B cell (primary cell): ENCODE measurements at places on chromosomes 4 and X.

DNA sequence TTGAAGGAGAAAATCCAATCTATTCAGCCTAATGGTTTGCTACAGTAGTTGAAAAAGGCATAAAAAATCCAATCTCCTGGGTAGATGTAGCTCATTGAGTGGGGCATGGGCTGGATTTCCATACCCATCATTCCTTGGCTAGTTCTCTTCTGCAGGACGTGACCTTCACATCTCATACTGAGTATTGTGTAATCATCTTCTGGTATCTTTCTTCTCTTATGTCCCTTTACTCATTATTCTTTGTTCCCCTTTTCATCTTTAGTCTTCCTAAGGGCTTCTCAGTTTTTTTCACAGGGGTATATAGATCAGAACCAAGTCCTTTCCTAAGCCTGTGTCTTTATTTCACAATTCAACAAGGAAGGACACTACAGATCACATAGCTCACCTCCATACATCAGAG is 727.6 kb upstream of the MAGEB2 start:
- no peak for DNase-seq
- H3K27me3 ChIP-seq, result no peaks in the 10 kb centered on the region
- no peak overlapping the region for H3K27ac ChIP-seq
- H3K4me1 ChIP-seq, result no peaks in the 10 kb centered on the region

DNA sequence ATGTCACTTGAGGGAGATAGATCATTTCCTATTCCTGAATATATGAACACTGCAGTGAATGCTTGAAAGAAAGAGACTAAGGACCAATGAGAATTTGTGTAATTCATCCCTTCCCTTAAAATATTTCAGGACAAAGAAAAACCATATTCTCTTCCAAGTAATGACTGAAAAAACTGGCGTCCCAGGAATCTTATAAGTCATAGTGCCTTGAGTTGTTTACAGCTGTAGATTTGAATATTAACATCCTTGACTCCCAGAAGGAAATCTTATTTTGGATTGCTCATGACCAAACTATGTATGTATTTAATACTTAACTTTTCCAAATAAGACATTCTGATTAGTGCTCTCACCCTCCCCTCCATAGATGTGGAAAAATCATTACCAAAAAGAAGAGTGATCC is 55.5 kb downstream of the CLDN22 start:
- H3K4me1 ChIP-seq, result no peaks in the 10 kb centered on the region
- no peaks in the 10 kb centered on the region for H3K27me3 ChIP-seq
- H3K27ac ChIP-seq, result no peak overlapping the region

DNA sequence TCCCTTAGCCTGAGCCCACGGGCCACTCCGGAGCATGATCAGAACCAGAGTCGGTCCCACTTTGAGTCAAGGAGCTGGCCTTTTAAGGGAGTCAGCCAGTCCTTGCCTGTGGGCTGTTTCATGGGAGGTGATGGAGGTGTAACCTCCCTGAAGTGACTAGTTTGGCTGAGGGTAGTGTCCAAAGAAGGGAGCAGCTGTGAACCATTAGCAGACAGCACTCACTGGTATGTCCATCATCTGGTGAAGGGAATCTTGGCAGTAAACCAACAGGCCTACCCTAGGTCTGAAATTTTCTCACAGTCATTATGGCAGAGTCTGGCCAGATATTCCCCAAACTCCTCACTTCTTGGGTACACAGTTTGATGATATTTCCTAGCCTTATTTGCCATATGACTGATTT is 12.3 kb upstream of the REPS2 start:
- no peaks in the 10 kb centered on the region for H3K4me1 ChIP-seq
- no peak overlapping the region for H3K27ac ChIP-seq
- H3K36me3 ChIP-seq, result no peaks in the 10 kb centered on the region
- no peak overlapping the region for H3K4me3 ChIP-seq
- no peak for DNase-seq

GRCh38 chr4:177640864-177641263 is 198.6 kb upstream of the AGA start:
- H3K27me3 ChIP-seq, result no peaks in the 10 kb centered on the region
- no peaks in the 10 kb centered on the region for H3K4me1 ChIP-seq
- no peak overlapping the region for H3K4me3 ChIP-seq
- no peak overlapping the region for H3K27ac ChIP-seq

- H3K36me3 ChIP-seq, result no peaks in the 10 kb centered on the region
- peaks cover 3% of the 10 kb centered on the region for H3K4me1 ChIP-seq
- peak; percentile 76 for DNase-seq
- no peaks in the 10 kb centered on the region for H3K27me3 ChIP-seq
- H3K27ac ChIP-seq, result no peak overlapping the region
- no peak overlapping the region for H3K4me3 ChIP-seq
Measured at GRCh38 chr4:140861359-140862176, 105.4 kb upstream of the TBC1D9 start.

DNA sequence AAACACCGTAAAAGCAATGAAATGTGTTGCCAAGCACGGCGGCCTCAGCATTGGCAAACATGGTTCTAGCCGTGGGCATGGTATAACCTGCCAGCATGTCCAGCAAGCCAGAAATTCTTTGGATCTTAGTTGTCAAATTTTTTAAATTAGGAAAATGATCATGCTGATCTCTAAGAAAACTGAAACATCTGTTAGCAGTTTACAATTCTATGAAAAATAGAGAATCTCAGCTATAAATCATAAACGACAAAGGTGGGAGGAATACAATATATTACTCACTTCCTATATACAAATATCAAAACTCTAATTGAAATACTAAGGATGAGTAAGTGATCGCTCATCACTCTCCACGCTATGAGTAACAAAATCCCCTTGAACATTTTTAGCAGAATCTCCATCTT is 130.3 kb downstream of the ADGRA3 start:
- no peaks in the 10 kb centered on the region for H3K27me3 ChIP-seq
- H3K27ac ChIP-seq, result no peak overlapping the region
- DNase-seq, result no peak
- H3K36me3 ChIP-seq, result no peaks in the 10 kb centered on the region
- H3K4me1 ChIP-seq, result no peaks in the 10 kb centered on the region

- peaks cover 28% of the 10 kb centered on the region for H3K4me1 ChIP-seq
- no peaks in the 10 kb centered on the region for H3K27me3 ChIP-seq
- peak overlapping the region; percentile 50 for H3K27ac ChIP-seq
- peak; percentile 33 for DNase-seq
Measured at GRCh38 chrX:100687128-100687527, 43.1 kb downstream of the SRPX2 start.

DNA sequence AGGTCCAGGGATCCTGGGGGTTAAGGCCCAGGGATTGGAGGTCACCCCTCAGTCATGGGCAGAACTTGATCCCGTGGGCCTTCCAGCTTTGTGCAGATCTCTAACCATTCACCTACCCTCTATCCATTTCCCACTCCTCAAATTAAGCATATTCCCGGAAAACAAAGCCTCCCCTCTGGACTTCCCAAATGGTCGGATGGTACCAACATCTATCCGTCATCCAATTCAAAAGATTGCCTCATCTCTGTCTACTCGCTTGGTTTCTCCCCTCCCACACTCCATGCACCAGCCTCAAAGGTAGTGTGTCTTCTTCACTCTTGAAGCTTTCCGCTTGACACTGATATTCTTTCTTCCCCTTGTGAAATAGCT is 473 bp upstream of the BCLAF3 start:
- peak overlapping the region; percentile 28 for H3K4me3 ChIP-seq
- no peaks in the 10 kb centered on the region for H3K36me3 ChIP-seq
- no peak for DNase-seq
- H3K27ac ChIP-seq, result peak overlapping the region; percentile 71
- no peaks in the 10 kb centered on the region for H3K27me3 ChIP-seq

DNA sequence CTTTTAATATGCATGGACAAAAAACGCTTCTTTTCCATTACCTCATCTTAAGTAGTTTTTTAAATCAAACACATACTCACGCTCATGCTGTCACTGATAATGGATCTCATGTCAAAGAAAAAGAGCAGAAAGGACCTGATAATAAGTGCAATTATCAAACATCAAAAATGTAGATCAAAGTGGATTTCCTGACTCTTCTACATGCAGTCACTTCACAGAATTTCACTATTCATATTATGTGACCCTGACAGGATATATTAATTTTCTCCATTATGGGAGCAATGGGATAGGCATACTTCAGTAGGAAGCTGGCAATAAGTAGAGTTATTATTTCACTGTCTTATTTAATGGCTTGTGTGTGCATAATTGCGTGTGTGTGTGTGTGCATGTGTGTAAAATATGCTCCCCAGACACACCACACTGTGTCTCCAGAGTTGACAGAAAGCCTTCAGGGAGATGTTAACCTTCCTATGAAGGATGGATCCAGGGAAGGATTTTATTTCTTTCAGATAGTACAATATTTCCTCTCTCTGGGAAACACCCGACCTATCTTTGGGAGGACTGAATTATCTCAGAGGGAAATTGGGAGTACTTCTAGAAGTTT is 445.2 kb downstream of the SH2D1A start:
- H3K27me3 ChIP-seq, result no peaks in the 10 kb centered on the region
- no peaks in the 10 kb centered on the region for H3K4me1 ChIP-seq
- H3K4me3 ChIP-seq, result no peak overlapping the region
- no peaks in the 10 kb centered on the region for H3K36me3 ChIP-seq
